ENCODE measurements at places on chromosomes 11 and 22.
A peak's percentile ranks its signal among the peaks of the same experiment; 100 is the strongest.

DNA sequence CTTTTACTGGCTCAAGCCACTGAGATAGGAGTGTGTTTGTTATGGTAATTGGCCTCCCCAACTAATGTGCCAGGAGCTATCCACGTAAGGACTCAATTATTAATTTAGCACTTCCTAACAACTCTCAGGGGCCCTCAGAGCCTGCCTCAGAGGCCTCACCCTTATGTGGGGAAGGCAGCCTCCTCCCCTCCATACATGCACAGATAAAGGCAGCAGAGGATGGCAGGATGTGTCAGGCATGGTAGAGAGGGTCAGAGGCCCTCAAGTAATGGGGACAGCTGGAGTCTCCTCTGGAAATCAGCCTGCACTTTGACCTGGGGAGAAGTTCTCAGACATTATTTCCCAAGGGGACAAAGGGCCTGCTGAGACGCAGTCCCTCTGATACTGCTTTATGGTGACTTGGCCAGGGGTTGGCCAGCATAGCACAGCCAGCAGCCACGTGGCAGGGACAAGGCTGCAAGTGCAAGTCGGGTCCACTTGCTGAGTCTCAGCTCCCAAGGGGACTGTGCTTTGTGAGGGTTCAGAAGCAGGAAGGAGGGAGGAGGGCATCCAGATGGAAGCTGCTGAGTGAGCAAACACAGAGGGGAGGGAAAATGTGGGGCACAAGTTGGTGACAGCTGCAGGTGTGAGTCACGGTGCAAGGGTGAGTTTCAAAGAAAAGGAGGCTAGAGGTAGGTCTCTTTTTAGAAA is 17.0 kb downstream of the MOGAT2 start:
- DNase-seq, result no peak

DNA sequence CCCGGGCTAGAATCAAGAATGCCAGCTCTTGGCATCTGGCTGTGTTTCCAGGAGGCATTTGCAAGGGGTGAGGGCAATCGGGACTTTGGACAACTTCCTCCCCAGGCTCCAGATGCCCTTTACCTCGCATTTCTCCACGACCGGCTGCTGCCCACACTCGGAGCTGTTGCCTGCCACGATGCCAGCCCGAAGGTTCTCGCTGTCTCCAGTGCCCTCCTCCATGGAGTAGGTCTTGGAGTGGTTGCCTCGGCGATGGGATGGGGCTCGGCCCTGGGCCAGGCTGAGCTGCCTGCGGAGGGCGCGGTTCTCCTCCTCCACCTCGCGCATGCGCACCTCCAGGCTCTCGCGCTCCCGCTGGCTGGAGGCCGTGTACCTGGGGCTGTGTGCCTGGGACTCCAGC is 270.0 kb downstream of the LARGE1 start:
- DNase-seq, result no peak

DNA sequence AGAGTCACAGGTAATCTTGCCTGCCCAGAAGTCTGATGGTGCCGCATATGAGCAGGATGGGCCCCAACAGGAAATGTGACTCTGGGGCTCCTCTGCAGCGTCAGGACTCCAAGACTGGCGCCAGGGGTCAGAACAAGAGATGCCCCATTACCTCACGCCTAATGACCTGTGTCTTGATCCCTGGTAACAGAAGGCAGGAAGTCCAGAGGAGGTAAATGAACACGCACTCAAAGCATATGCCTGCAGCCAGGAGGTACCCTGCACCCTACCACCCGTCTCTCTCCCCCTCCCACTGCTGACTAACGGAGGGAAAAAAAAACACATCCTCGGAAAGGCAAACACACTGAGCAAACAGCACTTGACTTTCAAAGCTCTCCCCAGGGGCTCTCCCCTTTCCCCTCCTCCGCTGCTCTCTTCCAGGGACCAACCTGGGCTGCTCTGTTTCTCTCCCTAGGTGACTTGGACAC is 37.3 kb downstream of the ABCC8 start:
- DNase-seq, result peak; percentile 61

- DNase-seq, result no peak
These were observed 23.1 kb downstream of the NCAPD3 start for GRCh38 chr11:134200688-134201087.

- no peak for DNase-seq
These were observed 1.8 kb upstream of the KRTAP5-4 start for GRCh38 chr11:1623716-1624115.

DNA sequence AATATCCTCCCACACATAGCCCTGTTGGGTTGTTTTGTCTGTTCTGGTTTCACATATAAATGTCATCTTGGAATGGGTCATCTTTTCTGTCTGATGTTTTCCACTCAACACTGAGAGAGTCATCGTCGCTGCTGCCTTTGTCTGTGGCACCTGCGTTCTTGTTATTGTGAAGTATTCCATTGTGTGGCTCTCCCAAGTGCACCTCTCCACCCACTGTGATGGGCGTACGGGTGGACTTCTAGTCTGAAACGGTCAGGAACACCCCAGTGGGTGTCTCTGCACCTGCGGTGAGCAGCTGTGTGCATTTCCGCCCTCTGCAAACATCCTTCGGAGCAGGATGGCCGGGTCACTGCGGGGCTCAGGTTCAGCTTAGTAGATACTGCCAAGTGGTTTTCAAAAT is 34.5 kb upstream of the RTL6 start:
- DNase-seq, result no peak

DNA sequence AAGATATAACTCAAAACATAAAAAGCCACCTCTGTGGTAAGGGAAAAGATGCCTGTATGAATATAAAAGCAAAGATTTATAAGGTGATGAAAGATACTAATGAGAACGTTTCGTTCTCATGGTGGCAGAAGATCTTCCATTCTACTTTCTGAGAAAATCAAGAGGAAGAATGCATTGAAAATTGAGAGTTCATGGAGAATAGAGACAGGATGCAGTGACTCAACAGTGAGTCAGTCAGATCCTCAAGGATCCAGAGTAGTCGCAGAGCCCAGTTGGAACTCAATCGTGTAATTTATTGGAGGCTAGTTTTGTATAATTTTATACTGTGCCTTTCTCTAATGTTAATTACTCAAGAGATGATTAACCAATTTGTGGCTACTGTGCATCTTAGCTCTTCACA is 73.3 kb downstream of the ENTHD1 start:
- DNase-seq, result no peak

DNA sequence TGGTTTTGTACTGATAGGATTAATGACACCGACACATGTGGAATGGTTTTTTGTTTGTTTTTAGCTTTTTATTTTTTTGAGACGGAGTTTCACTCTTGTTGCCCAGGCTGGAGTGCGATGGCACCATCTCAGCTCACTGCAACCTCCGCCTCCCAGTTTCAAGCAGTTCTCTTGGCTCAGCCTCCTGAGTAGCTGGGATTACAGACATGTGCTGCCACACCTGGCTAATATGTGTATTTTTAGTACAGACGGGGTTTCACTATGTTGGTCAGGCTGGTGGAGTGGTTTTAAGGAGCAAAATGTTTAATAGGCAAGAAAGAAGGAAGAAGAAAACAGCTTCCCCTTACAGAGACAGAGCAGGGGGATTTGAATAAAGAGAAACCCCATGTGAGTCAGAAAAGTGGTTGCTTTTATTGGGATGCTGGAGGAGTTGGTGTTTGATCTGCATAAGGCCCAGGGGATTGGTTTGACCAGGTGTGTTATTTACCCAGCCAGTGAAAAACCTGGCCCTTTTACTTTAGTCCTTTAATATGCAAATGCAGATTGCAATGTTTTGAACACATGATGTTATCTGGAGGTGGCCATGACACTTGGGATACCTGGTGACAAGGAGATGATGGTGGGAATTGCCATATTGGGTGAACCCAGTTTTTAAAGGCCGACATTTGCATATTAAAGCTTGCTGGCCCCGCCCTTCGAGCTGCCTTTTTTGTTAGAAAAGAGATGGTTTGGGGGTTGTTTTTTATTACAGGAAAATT is 24.3 kb downstream of the SUSD2 start:
- DNase-seq, result no peak

DNA sequence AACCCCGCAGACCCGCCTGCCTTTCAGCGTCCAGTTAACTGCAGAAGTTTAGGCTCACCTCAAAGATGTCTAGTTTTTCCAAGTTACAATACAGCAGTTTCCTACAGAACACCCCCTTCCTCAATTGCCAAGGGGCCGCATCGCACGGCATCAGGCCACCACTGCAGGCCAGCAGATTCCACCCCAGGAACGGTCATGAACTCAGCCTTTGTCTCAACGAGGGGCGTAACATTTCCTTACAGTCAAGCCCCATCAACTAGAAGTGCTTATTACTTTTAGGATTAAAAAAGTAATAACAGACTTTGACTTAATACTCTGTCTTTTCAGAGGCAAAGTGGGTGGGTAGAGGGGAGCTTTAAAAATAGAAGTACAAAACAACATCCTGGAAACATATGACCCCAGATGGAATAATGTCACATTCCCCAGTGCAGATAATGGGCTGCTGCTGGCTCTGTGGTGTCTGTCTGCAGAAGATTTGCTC is 36.3 kb downstream of the PPP2R1B start:
- DNase-seq, result no peak

- DNase-seq, result no peak
These were observed 33.4 kb upstream of the ZBED5 start for GRCh38 chr11:10891151-10891720.

DNA sequence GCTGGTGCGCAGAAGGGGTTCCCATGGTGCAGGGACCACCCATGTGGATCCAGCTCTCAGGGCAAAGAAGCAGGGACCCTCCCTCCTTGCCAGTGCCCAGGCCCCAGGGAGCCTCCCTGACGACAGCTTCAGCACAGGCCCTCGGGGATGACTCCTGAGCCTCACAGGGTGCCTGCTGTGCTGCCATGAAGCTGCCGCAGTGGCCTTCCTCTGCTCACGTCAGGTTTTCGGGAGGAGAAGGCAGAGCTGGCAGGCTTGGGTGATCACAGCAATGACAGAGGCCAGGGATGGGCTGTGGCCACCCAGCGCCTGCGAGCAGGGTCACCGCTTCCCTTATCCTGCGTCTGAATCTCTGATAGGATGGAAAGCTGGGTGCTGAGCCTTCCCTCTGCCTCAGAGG is 276.2 kb downstream of the BRD1 start:
- DNase-seq, result no peak

DNA sequence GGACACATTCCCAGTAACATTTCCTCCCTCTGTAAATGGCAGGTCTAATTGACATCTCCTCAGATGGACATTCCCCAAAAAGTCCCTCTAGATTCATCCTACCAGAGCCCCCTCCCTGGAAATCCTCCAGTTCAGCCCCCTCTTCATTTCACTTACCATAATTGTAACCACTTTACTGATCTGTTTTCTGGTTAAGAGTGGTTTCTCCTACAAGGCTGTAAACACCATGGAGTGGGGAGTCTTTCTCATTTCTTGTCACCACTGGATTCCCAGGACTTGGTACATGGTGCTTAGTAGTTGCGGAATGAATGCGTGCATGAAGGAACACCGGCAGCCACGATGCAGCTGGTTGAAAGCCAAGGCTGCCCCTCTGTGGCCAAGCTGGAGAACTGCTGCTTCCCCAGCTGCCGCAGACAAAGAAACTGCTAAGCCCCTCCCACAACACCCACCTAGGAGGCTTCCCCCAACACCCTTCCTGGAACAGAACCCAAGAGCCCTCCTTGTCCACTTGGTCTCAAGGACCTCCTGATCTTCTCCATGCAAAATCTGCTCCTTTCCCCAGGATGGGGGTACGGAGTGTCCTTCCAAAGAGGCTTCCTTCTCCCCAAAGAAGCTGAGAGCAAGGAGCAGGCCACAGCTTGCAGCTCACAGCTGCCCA is 18.6 kb upstream of the SCARF2 start:
- DNase-seq, result peak; percentile 77

DNA sequence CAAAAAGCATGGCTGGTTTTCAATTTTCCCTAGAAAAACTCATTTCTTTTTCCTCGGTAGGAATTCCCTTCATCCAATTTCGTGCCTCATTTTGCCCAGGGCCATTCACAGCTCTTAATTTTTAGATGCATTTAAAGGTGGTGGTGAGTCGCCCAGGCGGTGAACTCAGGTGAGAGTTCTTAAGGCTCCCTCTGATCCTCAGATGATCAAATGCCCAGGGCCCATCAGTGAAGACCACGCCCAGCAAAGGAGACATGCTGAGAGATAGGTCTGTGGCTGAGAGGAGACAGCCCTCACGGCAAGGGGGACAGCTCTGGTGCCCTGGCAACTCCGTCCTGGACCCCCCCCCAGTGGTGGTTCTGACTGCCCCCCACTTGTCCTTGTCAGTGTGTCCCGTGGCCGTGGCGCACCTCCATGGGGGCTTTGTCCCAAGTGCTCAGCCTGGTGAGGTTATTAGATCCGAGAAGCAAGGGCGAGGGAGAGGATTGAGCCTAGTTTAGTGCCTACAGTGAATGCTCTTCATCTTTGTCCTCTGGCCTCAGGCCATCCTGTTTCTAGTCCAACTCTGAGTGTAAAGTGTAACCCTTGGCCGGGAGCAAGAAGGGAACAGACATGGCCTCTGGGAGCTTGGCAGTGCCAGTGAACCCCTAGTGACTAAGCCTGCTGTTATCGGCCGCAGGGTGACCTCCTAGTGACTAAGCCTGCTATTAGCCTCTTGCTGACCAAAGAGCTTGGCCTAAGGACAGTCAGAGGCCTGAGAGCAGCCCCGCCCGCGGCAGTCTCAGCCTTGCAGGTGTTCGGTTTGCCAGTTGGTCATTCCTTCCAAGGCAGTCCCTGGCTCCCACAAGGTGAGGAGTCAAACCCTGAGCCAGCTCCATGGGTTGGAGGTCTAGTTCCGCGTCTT is 83.5 kb downstream of the CTTN start:
- no peak for DNase-seq

- DNase-seq, result no peak
These were observed 14.4 kb upstream of the PVALB start for GRCh38 chr22:36831206-36831605.

DNA sequence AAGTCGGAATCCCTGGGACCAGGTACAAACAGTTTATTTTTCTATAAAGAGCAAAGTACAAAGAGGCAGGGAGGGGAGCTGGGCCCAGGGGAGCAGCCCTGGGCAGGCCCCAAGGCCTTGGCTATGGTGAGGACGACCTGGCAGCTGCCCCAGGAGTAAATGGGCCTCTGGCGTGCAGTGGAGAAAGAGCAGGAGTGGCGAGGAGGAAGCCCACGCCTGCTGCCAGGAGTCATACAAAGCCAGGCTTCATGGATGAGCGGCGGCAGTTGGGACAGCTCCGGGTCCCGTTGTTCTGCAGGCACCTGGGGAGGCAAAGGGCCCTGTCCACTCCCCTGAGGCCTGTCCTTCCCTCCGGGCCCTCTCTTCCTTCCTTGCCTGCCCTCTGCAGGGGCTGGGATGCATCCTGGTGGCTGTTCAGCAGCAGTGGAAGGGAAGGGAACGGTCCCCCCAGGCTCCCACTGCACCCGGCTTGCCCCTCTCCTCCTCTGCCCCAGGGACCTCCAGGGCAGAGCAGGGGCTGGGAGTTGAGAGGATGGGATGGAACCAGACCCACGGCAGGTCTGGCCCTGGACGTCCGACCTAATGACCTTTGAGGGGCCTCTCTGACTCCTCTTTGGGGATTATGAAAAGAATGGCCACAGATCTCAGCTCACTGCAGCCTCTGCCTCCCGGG is 11.1 kb downstream of the RAPSN start:
- DNase-seq, result no peak

GRCh38 chr11:123313262-123313661 is 116.8 kb upstream of the GRAMD1B start:
- no peak for DNase-seq

Data from renal pelvis (tissue), 12 donors.